Hematopoietic multipotent progenitor cell treated with erythropoietin and hydrocortisone succinate and interleukin-3 and kit ligand, for 15 days (in vitro differentiated cells): ENCODE measurements at places on chromosomes 11 and 22.

DNA sequence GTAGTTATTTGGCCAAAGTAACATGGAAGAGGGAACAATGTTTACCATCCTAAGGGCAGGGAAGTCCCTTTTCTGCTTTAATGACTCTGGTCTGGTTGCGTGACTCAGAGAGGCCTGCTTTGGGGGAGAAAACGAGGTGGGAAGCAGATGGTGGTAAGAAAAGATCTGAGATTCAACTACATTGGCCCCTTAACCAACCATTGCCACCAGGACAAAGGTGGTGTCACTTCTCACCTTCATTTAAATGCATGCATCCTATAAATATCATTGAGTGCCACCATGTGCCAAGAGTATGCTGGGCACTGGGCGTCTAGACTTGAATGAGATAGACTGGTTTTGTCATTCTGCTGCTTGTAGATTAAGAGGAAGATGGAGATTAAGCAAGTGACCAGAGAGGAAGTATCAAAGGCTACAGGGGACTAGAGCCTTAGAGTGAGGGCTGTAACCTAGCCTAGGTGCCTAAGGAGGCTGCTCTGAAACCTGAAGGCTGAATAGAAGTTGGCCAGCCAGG is 3.6 kb upstream of the SORL1 start:
- DNase-seq, result no peak

DNA sequence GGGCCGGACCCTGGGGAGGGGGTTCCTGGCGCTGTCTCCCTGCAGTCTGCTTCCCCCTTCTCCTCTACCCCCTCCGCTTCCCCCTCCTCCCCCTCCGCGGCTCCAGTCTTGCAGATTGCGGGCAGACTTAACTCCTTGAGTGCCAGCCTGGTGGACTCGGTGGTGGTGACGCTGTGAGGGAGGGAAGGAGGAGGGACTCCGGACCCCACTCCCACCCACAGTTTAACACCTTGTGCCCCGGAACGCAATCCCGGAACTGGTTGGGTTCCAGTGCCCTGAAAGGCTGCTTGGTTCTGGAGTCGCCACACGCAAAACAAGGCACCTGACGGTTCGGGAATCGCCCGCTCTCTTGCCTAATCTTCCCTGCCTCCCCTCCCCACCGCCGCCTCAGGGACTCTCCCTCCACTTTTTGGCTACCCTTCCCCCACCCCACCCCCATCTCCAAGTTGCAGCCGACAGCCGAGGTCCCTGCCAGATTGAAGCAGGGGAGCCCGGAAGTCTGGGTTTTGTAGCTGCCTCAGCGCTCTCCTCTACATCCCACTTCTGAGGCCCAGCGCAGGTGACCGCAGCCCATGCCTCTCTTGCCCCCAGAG is 3.9 kb upstream of the BCL9L start:
- no peak for DNase-seq

- DNase-seq, result no peak
Observed at GRCh38 chr11:76785513-76785912, 2.4 kb downstream of the TSKU start.

DNA sequence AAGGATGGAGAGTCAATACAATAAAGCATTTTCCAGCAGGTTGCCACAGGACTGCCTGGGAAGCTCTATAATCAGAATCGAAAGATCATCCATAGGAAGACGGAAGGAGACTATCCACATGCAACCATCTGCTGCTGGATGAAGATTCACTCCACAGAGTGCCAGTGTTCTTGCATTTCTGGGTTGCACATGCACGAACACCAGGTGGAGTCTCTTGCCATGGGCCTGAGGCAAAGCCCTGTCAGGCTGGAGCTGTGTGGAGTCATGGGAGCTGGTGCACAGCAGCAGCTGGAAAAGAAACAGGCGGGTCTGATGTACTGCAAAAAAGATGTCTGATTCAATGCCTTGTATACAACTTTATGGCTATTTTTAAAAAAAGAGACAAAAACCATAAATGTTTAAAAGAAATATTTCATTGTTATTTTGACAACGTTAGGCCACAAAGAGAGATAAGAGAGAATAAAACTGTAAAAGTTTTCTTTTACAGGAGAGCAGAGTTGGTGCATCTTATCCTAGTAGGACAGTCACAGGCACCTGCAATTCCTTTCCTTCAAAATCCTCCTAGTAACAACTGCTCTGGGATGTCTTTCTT is 12.9 kb upstream of the FAT3 start:
- no peak for DNase-seq

DNA sequence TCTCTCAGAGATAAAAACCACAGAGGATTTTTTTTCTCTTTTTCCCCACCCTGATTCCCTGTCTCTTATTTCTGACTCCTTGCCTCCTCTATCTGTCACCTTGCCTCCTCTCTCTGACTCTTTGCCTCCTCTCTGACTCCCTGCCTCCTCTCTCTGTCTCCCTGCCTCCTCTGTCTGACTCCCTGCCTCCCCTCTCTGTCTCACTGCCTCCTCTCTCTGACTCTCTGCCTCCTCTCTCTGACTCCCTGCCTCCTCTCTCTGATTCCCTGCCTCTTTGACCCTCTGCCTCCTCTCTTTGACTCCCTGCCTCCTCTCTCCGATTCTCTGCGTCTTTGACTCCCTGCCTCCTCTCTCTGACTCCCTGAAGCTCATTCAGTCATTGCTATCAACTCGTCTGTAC is 3.1 kb downstream of the RASD2 start:
- DNase-seq, result no peak

GRCh38 chr11:64564947-64565889 is 25.8 kb upstream of the SLC22A12 start:
- no peak for DNase-seq

DNA sequence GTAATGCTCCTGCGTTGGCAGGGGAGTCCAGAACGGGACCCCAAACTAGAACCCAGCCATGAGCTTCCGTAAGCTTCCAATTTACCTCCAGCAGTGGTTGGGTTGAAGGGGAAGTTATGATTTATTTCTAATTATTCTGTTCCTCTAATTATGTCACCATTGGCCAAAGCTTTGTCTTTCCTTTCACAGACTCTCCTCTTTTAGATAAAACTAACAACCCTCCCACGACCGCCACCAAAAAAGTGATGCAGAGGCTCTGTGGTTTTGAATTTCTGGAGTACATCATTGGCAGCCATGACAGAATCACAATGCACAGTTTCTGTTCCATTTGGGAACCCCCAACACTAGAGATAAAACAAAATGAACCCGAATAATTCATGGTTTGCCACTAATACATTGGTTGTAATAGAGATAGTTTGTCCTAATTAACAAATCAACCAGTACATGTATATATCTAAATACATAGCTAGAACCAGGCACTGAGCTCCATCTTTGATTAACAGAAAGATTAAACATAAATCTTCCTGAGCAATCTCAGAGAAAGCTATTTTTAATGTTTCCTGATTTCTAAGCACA is 64.3 kb downstream of the ETS1 start:
- no peak for DNase-seq

DNA sequence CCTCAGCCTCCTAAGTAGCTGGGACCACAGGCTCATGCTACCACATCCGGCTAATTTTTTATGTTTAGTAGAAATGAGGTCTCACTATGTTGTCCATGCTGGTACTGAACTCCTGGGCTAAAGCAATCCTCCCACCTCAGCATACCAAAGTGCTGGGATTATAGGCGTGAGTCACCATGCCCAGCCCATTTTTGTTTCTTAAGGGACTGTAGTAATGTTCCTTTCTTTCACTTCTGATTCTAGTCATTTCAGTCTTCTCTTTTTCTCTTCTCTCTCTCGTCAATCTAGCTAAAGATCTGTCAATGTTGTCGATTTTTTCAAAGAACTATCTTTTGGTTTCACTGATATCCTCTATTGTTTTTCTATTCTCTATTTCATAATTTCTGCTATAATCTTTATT is 111.0 kb upstream of the APOA1 start:
- DNase-seq, result no peak

DNA sequence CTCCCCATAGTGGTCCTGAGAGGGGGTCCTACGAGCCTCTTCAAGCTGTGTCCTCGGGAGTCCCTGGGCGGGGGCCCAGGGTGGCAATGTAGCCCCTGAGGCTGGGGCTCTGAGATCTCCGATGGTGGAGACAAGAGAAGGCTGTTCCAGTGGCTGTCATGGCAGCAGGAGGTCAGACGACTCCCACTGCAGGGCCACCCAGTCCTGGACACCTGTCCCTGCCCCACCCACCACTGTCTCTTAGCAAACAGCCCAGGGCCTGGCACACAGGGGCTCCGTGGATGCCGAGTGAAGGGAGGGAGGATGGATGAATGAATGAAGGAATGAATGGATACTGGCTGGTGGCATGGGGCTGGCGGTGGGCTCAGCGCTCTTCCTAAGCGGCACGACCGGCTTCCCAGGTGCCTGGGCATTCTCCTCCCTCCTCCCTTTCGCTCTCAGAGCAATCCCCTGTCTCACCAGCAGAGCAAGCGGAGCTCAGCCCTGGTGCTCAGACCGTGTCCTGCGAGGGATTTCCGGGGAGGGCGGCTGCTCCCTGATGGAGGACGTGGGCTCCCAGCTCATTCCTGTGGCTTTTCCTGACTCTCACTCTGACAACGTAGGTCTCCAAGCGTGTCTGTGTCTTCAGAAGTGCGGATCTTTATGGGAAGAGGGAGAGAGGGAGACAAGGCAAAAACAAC is 1272.6 kb downstream of the BRD1 start:
- no peak for DNase-seq

- DNase-seq, result no peak
Observed at GRCh38 chr11:86244063-86244521, 461 bp upstream of the EED start.

GRCh38 chr11:117465236-117465997 is 137.8 kb downstream of the CEP164 start:
- no peak for DNase-seq

- no peak for DNase-seq
Observed at GRCh38 chr11:44764583-44764982, 37.8 kb downstream of the TSPAN18 start.

GRCh38 chr11:33867996-33868646 is 23.8 kb downstream of the LMO2 start:
- DNase-seq, result no peak

- DNase-seq, result no peak
Observed at GRCh38 chr22:49349841-49350381, 477.8 kb downstream of the BRD1 start.

- DNase-seq, result peak; percentile 74
Observed at GRCh38 chr11:95132956-95133355, 43.3 kb downstream of the ENDOD1 start.
